T-helper 17 cell (primary cell): ENCODE measurements at places on chromosomes 13 and 19. TPM values are rescaled to one million over a fixed set of nuclear protein-coding genes. Genes with fewer than 3 reads are reported as not detected.

DNA sequence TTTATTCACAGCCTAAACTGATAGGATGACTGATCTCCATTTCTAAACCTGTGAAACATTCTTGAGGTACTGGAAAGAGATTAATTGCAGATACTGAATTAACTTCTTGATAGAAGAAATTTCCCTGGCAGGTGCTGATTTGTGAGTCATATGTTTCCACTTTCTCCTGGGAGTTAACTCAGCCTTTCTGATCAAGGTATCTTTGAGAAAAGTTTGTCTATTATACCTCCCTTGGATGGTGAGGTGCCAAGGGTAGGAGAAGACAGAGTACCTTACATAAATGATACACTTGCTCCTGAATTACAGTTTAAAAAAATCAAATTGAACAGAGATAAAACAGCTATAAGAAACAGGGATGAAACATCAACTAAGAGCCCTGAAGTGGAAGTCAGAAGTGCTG, 123.0 kb downstream of the RGCC start:
- H3K27ac ChIP-seq, result no peak overlapping the region
- H3K27me3 ChIP-seq, result no peaks in the 10 kb centered on the region
- no peak for DNase-seq
- peaks cover 2% of the 10 kb centered on the region for H3K36me3 ChIP-seq

DNA sequence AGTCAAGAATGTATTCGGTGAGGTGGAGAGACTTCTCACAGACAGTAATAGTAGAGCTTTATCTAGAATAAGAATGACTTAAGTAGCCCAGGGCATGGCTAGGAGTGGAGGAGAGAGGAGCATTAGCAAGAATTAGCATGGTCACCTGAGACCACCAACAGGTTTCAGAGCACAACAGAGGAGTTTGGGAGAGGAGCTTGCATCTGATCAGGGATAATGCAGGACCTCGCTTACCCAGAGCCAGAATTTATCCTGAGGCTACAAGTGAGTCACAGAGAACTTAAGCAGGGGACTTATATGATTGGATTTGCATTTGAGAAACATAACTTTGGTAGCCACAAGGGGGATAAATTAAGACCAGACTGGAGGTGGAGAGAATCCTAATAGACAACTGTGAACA, 102.1 kb upstream of the FNDC3A start:
- DNase-seq, result no peak
- no peaks in the 10 kb centered on the region for H3K4me1 ChIP-seq
- no peaks in the 10 kb centered on the region for H3K36me3 ChIP-seq
- no peak overlapping the region for H3K4me3 ChIP-seq

DNA sequence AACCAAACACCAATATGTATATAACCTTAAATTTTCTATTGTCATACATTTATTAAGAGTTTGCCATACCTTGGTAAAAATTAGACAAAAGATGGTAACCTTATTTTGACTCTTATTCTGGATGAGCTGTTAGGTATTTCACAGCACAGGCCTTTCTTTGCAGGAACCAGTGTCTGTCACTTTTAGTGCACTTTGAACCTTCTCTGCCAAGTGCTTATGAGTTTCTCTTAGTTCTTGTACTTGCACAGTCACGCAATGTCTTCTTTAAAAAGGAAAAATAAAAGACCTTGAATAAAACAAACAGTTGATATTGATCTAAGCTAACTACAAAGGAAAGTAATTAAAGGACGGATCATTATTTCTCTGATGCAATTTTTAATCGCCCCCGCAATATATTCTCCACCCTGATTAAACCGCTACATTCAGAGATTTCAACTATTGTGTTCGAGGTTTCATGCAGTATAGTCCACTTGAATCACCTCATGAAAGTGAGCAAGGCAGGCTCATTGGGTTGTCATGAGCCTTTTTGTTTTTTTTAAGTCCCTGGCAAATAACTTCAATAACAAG, 534.5 kb downstream of the KLF5 start:
- no peak for DNase-seq
- H3K27me3 ChIP-seq, result no peaks in the 10 kb centered on the region
- no peaks in the 10 kb centered on the region for H3K36me3 ChIP-seq

GRCh38 chr13:98143157-98143553, 261 bp downstream of the FARP1 start:
- peaks cover 6% of the 10 kb centered on the region for H3K4me1 ChIP-seq
- H3K4me3 ChIP-seq, result no peak overlapping the region
- no peak overlapping the region for H3K27ac ChIP-seq
- peaks cover 68% of the 10 kb centered on the region for H3K27me3 ChIP-seq
- H3K36me3 ChIP-seq, result no peaks in the 10 kb centered on the region
- no peak for DNase-seq

TPT1 gene
- 7,799 TPM for total RNA-seq
